Spleen (tissue), 13 donors: ENCODE measurements at places on chromosomes 11 and 22. TPM values are rescaled to one million over a fixed set of nuclear protein-coding genes. Genes with fewer than 3 reads are reported as not detected.

DNA sequence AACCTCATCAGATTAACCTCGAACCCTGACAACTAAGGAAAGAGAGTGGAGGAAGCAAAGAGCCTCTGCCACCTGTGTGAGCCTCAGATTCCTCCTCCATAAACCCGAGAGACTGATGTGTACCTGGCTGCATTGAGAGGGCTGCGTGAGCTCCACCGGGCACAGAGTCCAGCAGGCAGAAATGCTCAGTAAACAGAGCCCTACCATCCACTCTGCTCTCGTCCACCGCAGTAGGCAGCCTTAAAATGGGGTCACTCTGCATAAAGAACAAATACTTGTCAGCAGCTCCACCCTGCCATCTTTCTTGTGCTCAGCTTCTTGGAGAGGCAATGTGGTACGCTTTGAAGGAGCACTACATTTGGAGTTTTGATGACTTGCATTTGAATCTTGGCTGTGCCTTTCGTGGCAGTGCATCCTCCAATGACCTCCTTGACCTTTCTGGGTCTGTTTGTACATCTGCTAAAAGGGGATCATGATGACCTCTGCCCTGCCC is 43.0 kb upstream of the CD5 start:
- DNase-seq, result no peak

- no peak for DNase-seq
These were observed 9.2 kb upstream of the RBM14 start for GRCh38 chr11:66607126-66607834.

The SIK2 gene
- total RNA-seq, result 17.4 TPM

DNA sequence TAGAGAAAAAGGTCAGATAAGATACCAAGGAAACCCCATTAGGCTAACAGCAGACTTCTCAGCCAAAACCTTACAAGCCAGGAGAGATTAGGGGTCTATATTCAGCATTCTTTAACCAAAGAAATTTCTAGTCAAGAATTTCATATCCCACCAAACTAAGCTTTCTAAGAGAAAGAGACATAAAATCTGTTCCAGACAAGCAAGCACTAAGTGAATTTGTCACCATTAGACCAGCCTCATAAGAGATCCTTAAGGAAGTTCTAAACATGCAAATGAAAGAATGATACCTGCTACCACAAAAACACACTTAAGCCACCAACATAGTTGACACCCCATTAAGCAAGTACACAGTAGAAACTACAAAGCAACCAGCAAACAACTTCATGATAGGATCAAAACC is 276.2 kb downstream of the C11orf87 start:
- DNase-seq, result no peak

The BRSK2 gene
- total RNA-seq, result 0.33 TPM
